ENCODE measurements at places on chromosomes 13 and 19.

GRCh38 chr13:32426191-32426989, 1.5 kb downstream of the N4BP2L1 start:
- DNase-seq, result no peak

DNA sequence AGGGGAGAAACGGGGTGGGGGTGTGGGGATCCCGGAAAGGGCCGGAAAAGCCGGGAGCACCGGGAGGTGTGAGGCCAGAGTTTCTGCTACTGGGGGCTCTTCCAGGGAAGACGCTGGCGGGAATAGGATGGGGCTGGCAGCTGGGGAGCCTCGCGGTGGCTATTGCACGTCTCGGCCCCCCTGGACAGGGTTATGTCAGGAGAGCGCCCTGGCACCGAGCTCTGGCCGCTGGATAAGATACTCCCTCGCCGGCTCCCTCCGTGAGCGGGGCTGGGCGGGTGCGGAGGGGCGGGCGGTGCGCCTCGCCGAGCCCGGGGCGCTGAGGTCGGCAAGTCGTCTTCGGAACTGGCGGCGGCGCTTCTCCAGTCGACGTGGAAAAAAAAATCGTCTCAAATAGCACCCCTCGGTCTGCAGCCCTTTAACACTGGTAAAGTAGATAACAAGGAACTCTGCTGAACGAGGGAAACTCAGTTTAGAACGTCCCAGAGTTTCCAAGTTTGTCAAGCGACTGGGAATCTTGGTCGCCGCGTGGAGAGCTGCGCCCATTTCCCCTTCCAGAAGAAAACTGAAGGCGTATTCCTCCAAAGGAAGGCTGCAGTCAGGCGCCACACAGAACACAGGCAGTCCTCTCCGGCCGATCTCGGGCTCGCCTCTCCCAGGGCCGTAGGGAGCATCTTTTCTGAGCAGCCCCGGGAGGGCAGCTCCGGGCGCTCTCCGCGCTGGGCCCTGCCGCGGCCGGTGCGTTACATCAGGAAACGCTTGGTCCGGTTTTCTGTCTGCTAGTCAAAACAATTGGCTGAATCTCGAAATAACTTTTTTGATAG, 115.1 kb downstream of the KCNRG start:
- no peak for DNase-seq

DNA sequence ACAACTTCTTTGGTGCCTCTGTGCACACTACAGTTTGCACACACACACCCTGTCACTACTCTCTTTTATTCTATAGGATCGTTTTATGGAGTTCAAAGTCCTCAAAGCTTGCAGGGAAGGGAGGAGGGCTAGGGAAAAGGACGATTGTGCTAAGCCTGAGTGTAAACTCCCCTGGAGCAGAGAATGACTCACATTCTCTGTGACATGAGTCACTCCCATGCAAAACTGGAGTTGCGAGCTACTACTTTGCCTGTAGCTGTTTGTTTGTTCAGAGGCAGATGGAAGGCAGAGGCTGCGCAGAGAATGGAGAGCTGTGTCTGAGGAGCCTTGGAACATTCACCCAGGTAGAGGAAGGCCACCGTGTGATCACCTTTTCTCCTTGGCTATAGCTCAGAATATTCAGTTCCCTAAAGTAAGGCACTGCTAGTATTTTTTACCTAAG, 80.5 kb upstream of the MBNL2 start:
- no peak for DNase-seq

- no peak for DNase-seq
These were observed 50.0 kb downstream of the TEX26 start for GRCh38 chr13:30982506-30982905.

- DNase-seq, result no peak
These were observed 1320.1 kb upstream of the MIR17HG start for GRCh38 chr13:90027409-90027808.

GRCh38 chr19:18921593-18921992, 2.1 kb downstream of the DDX49 start:
- DNase-seq, result no peak

DNA sequence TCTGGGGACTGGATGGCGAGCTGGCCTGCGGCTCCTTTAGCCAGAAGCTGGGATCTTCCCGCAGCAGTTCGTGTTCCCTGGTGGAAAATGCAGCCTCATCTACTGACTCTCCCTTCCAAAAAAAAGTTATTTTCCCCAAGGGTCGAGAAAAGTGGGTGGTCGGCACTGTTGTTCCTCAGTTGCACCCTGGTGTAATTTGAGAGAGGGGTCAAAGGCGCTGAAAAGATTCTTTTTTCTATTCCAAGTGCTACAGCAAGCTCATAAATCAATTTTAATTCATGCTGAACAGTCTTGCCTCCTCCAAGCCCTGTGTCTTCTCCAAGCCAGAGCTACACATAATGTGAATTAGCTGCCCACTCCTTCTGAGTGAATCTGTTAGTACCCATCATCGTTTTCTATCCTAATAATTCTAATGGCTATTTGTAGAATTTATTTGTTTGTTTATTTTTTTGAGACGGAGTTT, 774 bp downstream of the SLC25A15 start:
- no peak for DNase-seq

DNA sequence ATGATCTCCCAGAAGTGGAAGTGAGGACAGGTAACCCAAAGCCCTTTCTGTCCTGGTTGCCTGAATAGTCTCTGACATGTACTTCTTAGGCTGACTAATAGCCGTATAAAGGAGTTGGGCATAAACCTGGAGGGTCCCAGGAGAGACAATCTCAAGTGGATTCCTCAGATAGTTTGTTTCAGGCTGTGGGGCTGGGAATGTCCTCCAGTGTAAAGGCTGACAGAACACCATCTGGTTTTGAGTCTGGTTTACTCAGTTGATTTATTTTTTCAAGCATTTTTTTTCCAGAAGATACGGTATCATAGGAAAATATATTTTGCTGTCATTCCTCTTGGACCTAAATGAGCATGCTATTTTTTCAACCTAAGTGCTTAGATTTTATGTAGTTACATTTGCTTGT, 15.2 kb downstream of the HTR2A start:
- no peak for DNase-seq

- no peak for DNase-seq
These were observed 206.1 kb downstream of the DNAJC15 start for GRCh38 chr13:43229506-43229905.

GRCh38 chr13:48808683-48809082, 155.0 kb downstream of the CYSLTR2 start:
- no peak for DNase-seq

DNA sequence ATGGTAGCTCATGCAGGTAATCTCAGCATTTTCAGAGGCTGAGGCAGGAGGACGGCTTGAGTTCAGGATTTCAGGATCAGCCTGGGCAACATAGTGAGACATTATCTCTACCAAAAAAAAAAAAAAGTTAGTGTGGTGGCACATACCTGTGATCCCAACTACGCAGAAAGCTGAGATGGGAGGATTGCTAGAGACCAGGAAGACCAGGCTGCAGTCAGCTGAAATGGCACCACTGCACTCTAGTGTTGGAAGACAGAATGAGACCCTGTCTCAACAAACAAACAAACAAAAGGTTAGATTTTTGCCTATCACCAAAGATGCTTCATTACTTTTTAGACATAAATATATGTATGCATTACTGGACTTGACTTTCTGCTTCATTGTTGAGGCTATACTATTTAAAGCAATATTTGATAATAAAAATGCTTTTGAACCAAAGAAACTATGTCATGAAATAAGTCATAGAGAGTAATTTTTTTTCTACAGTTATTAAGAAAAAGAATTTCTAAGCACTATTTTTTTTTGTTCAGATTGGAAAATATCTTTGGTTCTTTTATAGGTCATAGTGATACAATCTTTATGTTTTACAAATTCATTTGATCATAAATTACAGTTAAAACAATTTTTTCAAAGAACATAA, 1180.1 kb upstream of the ATXN8OS start:
- no peak for DNase-seq

DNA sequence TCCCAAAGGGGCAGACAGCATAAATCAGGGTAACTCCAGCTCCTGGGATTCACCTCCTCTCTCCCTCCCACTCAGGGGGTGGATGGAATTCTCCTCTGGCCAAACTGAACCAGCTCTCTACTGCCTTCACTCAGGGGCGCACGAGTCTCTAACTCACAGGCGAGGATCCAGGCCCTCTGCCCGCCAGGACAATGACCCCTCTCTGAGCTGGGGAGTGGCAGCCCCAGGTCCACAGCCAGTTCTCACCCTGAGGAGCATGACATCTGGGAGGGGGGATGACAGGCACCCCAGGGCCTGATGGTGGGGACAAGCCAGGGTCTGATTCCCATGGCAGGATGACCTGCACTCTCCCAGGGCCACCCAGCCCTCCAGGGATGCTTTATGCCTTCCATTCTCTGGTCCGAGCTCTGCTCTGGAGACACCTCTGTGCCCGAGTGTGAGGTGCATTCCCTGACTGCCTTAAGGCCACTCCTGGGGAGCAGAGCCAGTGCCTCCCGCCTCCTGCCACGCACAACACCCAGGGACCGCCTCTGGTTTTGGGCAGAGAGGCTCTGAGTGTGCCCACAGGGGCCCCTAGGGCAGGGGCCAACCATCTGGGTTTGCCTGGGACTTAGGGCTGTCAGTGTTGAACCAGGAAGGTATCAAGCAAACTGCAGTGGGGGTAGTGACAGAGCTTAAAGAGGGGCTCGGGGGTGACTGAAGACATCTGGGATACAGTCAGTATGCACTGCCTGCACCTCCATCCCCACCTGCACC, 66.2 kb downstream of the GNG7 start:
- DNase-seq, result no peak

DNA sequence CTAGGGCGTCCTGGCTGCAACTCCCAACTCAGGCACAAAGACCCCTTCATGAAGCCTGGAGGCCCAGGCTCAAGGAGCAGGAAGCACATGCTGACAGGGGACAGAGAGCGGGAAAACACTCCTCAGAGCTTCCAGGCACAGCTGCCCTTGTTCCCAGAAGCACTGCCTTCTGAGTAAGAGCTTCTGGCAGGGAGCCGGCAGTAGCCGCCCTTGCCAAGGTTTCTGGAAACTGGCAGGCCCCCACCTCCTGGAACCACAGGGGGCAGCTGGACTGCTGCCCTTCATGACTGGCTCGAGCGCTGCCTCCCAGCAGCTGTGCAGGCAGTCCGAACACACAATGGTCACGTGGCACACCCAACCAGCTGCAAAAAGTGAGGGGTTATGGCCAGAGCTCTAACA, 33.6 kb upstream of the EPHX3 start:
- DNase-seq, result no peak

- DNase-seq, result no peak
These were observed 2.2 kb downstream of the TYK2 start for GRCh38 chr19:10378124-10378523.

DNA sequence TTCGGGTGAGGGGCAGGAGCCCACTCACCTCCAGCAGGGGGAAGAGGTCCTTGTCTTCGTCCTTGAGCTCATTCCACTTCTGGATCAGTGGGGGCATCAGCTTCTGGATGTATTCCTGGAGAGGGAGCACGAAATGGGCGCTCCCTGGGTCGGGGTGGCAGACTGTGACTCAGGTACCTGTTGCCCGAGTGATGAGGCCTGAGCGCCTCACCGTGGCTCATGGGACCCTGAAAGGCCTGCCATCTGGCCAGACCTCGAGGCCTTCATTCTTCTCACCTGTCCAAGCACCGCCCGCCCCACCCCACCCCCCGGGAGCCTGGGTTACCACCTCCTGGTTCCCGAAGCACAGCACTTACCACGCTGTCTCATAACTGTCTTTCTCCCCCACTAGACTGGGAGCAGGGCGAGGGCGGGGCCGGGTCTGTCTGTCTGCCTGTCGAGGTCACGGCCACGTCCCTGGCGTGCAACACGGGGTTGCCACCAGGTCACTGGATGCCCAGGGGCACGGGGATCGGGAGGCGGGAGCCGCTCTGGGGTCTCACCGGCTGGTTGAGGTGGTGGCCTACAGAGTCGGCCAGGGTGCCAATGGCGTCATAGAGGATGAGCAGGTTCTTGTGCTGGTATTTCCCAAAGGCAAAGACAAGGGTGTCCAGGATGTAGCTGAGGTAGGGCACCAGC, 9.4 kb upstream of the FBXW9 start:
- DNase-seq, result no peak

DNA sequence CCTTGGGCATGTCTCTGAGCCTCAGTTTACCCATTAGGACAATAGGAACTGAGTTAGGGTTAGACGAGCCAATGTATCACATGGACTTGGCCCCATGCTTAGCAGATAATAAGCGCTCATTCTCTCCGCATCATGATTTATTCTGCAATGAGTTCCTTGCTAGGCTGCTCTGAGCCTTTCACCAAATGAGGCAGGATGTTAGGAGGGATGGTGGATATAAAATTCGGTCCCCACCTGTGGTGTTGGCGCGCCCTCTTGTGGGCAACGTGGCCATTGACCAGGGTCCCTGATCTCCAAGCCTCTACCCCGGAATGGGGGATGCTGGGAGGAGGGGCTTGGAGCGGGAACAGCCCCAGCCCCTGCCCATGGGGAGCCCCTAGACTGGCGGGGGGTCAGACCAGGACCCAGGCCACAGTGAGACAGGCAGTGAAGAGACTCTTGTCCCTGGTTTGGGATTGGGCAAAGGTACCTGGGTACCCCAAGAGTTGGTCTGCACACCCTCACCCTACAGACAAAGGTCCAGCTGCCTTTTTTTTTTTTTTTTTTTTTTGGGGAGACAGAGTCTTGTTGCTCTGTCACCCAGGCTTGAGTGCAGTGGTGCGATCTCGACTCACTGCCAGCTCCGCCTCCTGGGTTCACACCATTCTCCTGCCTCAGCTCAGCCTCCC, 43.9 kb downstream of the CERS4 start:
- peak; percentile 70 for DNase-seq

GRCh38 chr13:42950181-42950580, 41.9 kb downstream of the EPSTI1 start:
- DNase-seq, result no peak

DNA sequence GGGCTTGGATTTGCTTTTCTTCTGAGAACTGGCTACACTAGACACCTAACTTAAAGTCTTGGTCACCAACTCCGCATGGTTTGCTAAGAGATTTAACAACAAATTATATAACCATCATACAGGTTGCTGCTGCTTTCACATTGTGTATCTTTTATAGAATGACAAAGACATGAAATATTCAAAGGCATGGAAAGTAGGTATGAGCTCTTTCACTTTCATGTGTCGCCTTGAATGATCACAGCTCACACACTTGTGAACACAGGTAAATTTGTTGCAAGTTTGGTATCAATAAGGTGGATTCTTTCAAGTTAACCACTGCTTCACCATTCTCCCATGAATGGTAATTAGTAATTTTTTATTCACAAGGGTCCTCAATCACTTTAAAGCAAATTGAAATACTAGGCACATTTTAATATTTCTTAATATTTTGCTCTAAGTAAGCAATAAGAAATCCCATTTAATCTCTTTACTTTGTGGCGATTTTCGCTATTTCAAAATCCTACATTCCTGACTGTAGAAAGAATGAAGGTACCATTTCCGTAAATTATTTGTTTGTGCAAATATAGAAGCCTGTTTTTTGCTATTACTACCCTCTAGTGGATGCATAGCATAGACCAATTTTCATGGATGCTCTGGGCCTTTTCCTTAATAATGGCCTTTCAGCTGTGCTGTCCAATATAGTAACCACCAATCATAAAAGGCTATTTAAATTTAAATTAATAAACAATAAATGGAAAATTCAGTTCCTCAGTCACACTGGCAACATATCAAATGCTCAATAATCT, 45.5 kb upstream of the FREM2 start:
- no peak for DNase-seq

DNA sequence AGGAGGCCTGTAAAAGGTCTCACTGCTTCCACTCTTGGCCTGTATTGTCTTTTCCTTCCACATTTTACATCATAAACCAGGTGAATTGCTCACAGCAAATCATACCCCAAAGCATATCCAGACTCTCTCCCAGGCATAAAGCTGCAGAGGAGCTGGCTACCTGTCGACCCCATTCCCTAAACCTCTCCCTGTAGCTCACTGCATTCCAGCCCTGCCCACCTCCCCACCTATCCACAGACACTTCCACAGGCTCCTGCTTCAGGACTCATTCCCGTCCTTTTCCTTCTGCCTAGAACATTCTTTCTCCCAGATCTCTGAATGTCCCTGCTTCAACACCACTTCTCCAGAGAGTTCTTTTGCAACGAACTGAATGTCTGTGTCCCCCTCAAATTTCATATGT, 46.4 kb upstream of the STARD13 start:
- DNase-seq, result no peak

Data from stimulated activated CD4-positive, alpha-beta T cell treated with anti-CD3 and anti-CD28 coated beads, Interleukin-12 subunit alpha, Interleukin-12 subunit beta, amount 100 ng/mL, for 24 hours (primary cell).